ENCODE measurements at places on chromosomes 16 and 17.
A peak's percentile ranks its signal among the peaks of the same experiment; 100 is the strongest.

GRCh38 chr16:1291576-1291974 lies 17.9 kb upstream of the UBE2I start:
- no peak for DNase-seq

- DNase-seq = no peak
Measured at GRCh38 chr16:65119435-65119834, 2.4 kb downstream of the CDH11 start.

GRCh38 chr17:77646046-77646430 lies 312.5 kb upstream of the TNRC6C start:
- no peak for DNase-seq

- peak; percentile 23 for DNase-seq
Measured at GRCh38 chr16:29694384-29695195, 15.6 kb downstream of the QPRT start.

- no peak for DNase-seq
Measured at GRCh38 chr17:10285896-10286295, 86.9 kb downstream of the MYH13 start.

Data from fibroblast of the conjunctiva (primary cell).